ENCODE measurements at places on chromosomes 12 and 14. TPM values are rescaled to one million over a fixed set of nuclear protein-coding genes. Genes with fewer than 3 reads are reported as not detected.

- no peak for DNase-seq
Measured at GRCh38 chr14:25222256-25222655, 172.3 kb upstream of the STXBP6 start.

- DNase-seq: no peak
Measured at GRCh38 chr12:53700567-53700966, 24.7 kb upstream of the ATP5MC2 start.

Gene HAL
- total RNA-seq: 0.42 TPM

DNA sequence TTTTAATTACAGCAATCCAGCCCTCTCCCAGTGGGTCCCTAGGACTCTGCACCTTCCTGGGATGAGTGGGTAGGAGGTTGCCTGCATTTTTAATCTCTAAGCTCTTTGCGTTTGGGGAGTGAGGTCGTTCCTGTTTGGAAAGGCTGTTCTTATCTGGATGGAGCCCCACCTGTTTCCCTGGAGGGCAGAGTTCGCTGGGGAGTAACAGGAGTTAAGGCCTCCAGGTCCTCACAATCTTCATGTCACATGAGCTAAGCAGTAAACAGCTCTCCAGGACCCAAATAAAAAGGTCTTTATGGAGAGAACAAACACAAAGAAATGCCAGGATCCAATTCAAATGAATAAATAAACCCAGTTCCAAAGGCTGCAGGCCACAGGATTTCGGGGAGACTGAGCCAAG lies 56.0 kb upstream of the RFLNA start:
- no peak for DNase-seq

DNA sequence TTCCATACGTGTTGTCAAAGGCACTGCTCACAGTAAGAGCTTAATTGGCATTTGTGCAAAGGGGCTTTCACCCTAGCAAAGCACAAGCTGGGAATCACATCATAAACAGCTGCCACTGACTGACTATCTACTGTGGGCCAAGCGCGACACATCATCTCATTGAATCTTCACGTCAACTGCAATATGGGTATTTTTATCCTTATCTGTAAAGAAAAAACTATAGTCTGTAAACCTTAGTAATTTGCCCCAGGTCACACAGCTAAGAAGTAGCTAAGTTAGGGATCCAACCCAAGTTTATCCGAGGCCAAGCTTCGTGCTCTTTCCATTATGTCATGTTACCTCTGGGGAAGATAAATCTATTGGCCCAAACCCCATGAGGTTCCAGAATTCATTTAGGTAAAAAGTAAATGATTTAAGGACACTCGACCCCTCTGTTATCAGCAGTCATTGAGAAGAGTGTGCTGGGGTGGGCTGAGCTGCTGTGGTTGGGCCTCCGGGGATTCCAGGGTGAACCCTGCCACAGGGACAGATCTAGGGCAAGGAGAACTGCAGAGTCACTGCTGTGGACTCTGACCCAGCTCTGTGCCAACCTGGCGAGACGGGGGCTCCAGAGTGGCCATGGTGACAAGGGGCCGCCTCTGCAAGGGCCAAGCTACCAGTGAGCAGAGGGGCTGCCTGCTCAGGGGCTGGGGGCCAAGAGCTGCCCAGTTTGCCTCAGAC lies 27.6 kb downstream of the NCKAP5L start:
- no peak for DNase-seq

DNA sequence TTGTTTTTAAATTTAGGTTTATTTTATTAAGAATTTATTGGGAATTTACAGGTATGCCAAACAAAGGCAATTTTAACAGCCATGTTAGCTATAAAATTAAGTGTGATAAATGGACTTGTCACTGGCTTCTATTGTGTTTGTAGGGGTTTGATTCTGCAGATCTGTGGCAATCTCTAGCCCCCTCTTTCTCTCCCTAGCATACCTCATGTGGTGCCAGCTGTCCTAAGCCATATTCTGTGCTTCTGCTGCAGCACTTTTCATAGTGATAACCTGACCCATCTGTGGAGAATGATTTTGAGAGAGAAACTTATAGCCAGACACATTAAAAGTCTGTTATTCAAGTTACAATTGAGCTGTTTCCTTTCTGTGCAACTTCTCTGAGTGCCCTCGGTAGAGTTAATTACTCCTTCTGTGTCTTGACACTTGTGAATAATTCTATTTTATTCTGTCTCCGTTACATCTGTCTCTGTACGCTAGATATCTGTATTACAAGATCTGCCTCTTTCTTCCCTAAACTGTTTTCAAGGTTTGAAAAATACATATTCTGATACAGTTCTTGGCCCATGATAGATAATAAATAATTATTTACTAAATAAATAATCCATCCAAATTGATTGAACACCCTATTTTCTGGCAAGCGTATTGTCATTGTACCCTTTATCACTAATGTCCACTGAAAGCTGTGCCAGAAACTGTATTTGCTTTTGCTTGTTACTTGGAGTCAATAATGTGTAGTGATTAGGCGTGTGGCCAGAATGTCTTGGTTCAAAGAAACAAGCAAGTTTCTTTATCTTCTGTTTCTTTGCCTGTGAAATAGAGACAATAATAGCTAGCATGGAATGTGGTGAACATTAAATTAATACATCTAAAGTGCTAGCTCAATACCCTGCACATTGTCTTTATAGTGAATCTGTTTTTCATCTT lies 40.0 kb downstream of the FRS2 start:
- no peak for DNase-seq

DNA sequence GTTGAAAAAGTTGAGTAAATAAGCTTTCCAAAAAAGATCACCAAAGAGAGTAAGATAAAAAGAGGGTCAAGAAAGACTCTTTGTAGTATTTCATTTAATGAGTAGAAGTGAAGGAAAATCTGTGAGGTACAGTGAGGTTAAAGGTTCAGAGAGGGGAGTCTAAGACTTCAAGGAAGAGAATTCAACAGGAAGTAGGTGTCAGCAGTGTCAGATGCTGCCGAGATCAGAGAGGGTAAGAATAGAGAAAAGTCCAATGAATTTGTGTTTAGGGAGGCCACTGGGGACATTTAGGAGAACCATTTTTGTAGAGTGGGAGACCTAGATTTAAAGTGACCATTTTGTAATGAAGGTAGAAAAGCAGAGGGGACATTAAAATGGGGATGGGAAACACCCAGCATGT lies 71.6 kb upstream of the KRAS start:
- DNase-seq: no peak

DNA sequence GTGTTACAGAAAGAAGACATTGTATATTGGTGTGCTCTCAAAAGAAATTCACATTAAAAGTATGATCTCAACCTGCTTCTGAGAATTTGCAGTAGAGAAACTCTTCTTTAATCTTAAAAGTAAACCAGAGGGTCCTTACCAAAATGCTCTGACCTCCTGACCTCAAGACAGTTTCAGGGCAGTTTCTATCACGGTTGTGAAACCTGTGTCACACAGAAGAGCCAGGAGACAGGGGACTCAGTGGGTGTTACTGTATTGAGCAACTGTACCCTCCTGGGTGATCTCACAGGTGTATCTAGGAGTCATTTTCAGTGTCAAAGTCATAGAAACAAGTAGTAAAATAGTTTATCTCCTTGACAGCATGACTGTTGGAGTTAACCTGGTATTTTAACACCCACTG lies 178.0 kb downstream of the GRIP1 start:
- DNase-seq: no peak

DNA sequence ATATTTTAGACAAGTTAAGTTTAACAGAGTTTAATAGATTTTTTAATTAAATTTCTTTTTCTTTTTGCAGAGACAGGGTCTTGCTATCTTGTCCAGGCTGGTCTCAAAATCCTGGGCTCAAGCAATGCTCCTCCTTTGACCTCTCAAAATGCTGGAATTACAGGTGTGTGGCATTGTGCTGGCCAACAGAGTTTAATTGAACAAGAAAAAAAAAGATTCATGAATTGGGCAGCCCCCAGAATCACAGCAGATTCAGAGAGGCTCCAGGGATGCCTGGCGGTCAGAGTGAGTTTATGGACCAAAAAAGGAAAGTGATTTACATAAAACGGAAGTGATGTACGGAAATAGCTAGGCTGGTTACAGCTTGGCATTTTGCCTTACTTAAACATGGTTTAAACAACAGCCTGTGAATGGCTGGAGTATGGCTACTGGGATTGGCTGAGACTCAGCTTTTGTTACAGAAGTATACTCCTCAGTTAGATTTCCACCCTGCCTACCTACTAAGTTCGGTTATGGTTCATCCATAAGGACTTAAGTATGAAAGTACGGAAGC lies 14.5 kb upstream of the TESPA1 start:
- DNase-seq: no peak

DNA sequence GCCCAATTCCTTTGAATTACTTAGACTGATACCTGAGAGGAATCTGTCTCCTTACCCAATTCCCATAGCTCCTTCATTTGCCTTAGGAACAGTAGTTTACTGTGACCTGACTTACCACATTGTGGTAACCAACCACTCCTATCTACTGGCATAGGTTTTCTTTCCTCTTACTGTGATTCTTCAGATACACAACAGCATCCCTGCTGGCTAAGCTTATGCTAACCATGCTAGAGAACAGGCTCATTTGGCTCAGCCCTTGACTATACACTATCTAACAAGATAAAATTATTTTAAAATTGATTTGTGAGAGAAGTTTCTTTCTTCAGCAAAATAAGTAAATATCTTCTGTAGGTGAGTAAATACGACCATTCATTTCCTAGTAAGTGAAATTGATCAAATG lies 320.4 kb upstream of the DDHD1 start:
- no peak for DNase-seq

Gene ST8SIA1
- total RNA-seq: 0.46 TPM
